ENCODE measurements at places on chromosomes 6 and 20.
A peak's percentile ranks its signal among the peaks of the same experiment; 100 is the strongest.

GRCh38 chr6:47749757-47750156 lies 32.1 kb upstream of the OPN5 start:
- no peak for DNase-seq

DNA sequence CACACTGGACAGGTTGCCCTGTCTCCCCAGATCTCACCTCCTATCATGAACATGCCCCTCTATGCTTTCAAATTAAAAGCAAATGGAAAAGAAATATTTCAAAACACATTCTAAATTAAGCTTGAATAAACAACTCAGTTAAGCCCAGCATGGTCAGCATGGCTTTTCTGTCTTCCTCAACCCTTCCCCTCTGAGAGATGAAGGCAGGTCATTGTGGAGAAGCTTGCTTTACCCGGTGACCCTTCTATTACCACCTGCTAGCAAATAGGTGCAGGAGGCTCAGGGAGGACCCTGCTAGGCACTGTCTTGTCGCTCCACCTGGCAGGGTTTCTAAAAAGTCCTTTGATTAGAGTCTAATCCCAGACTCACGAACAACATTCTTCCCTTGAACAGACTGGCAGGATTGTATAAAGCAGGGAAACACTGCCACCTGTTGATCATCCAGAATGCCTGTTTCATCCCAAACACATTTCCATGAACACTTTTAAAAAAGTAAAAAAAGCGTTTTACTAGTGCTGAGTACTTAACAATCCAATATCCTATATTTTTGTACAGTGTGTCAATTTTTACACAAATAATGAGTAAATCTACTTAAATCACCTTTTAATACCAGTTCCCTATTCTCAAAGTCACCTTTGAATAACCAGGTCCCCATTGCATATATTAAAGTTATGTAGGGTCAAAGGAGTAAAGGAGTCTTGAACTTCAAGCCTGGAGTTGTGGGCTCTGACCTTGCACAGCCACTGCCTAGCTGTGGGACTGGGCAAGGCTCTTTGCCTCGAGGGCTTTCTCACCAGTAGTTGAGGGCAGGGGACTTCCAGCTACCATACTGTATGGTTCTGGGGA lies 75.5 kb downstream of the GPR6 start:
- peak; percentile 67 for DNase-seq

- DNase-seq: peak; percentile 56
Observed at GRCh38 chr6:35038076-35038475, 103.1 kb downstream of the TCP11 start.

DNA sequence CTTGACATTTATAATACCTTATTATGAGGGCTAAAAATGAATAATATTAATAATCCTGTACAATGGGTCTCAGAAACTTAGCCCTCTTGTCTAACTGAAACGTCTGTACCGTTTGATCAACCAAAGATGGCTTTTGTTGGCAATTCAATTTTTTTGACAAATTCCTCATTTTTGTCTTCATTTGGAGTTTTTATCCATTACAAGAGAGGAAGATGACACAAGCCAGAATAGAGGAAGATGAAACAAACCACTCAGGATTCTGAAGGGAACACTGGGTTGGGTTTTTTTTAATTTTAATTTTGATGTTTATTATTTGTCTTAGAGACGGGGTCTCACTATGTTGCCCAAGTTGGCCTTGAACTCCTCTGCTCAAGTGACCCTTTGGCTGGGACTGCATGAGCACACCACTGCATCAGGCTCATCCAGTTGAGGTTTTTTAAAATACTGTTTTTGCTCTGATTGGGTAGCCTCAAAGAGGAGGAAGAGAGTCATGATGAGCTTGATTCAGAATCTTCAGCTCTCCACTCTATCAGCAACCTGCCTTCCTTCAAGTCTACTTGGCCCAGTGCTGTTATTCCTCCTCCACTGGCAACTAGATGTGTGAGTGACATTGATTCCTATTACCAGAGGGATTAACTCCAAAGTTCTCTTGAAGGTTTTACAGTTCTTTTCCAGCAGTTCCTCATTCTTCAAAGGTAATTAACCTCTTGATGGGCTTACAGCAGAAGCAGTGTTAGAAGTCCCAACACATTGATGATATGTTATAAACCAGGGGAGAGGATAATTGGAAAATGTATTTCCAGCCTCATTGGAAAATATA lies 71.3 kb downstream of the ATXN1 start:
- DNase-seq: no peak

All from AG10803 (cell line).